Muscle of arm (tissue), 14 donors: ENCODE measurements at places on chromosomes 7 and 10.

- DNase-seq: no peak
Measured at GRCh38 chr7:110779339-110779738, 311.6 kb upstream of the LRRN3 start.

DNA sequence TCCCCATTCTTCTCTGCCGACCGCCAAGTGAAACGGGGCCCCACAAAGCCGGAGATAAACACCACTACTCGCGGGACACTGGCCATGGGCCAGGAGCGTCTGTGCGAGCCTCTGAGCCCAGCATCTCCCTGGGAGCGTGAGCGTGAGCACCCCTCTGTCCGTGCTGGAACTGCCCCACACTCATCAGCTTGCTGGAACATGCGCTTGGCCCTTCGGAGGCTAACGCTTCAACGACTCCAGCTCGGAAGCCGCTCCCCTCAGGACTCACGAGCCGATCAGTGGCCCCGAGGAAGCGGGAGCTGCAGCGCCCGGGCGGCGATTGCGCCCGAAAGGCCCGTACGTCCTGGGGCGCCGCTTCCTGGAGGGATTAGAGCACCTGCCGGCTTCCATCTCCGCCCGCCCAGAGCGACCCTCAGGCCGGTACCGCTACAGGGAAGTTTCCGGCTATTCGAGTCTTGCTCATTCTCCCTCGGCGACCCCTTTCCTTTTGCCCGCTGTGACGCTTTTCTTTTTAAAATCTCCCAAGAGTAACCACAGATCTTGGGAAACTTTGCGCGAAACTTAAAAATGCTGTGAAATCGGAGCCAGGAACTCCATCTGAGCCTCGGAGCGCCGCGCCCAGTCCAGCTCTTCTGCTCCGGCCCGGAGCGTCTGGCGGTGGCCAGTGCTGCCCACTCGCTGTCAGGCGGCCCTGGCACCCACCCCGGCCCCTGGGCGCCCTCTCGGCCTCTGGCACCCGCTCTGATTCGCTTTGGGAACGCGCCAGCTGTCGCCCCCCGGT is 1.0 kb downstream of the TLL2 start:
- DNase-seq: peak; percentile 15

GRCh38 chr10:88474884-88475844 is 108.0 kb downstream of the RNLS start:
- DNase-seq: no peak

DNA sequence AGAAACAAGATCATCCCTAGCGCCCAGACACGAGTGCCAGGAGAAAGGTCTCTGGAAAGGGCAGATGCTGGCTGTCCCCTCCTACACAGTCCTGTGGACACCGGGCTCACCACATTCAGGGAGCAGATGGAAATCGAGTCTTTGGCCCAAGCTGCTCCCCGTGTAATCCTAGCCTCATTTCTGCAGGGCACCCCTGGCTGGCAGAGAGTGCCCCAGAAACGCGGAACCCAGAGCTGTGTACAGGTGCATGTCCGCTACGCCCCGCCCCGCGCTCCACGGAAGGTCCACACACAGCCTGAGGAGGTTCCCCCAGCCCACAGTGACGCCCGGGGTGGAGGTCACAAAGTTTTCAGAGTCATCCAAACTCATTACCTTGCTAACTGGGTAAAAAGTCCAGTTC is 202.8 kb downstream of the MAD1L1 start:
- DNase-seq: no peak

DNA sequence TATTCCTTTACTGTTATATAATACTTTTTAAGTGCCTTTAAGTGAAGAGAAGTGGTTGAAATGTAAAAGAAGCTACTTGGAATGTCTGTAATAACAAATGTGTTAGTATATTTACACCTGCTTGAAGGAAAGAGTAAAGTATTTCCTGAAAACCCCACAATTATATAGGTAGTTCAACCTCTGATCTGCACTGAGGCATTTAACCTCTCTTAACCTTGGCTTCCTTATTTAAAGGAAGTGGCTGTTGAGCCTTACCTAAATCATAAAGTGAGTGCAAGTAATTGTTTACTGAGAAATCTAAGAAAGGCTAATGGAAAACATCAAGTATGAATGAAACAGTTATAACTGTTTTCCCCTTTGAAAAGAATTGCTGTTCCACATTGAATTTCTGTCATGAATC is 294.5 kb downstream of the ADK start:
- no peak for DNase-seq

- no peak for DNase-seq
Measured at GRCh38 chr10:129288999-129289584, 177.9 kb upstream of the MGMT start.

GRCh38 chr10:46329690-46330016 is 42.9 kb downstream of the ANTXRL start:
- DNase-seq: no peak

- DNase-seq: no peak
Measured at GRCh38 chr7:40874756-40875155, 740.0 kb downstream of the SUGCT start.

DNA sequence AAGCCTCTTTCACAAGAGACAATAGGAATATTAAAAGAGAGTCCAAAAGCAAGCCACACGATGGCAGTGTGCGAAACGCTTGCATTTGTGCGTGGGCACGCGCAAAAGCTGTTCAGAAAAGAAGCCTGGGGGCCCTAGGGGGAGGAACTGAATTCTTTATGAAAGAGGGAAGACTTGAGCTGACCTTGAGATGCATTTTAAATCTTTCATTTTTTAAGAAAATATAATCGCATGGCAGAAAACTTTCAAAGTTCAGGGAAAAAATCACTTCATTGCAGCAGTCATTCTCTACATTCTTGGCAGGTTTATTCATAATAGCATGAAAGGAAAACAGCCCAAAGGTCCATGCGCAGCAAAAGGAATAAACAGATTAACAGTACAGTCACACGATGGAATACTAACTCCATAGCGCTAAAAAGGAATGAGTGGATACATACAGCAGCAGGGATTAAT is 206.5 kb upstream of the PRKCQ start:
- peak; percentile 81 for DNase-seq

- no peak for DNase-seq
Measured at GRCh38 chr10:69951658-69952057, 101.0 kb upstream of the MACROH2A2 start.

- DNase-seq: no peak
Measured at GRCh38 chr7:24754906-24755506, 2.3 kb downstream of the GSDME start.

GRCh38 chr7:110762546-110763225 is 328.2 kb upstream of the LRRN3 start:
- DNase-seq: peak; percentile 46

DNA sequence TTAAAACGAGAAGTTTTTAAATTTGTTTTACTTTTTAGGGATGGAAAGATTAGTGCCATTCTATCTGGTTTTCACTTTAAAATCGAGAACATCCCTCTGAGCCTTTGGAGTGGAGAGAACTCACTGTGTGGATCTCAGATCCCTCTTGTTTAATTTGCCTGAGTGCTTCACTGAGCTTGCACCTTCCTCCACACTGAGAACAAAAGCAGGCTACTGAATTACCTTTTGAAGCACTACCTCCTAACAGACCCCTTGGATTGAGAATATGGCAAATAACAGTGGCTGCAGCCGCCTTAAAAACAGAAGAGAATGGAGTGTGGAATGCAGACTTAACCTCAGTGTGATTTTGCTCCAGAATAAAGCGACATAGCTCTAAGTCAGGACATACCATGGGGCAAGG is 204.7 kb downstream of the CNTNAP2 start:
- DNase-seq: no peak

DNA sequence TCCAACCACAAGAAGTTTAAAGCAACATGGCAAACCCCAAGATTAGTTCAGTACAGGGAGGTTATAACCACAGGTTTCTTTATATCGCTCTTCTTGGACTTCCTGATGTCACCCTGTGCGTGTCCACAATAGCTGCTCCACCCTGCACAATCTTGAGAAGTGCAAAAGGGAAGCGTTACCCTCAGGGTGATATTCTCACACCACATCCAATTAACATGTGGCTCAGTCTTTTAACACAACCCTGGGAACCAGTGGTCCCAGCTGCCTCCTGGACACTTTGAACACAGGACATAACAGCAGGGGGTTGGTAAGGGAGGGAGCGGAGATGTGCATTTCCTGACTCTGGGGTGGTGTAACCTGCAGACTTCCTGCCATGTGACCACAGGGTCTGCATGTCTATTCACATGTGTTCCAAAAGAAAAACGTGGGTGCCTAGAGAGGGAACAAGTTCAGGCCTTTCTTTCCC is 64.6 kb downstream of the GSAP start:
- DNase-seq: no peak

- no peak for DNase-seq
Measured at GRCh38 chr7:17586711-17587110, 288.3 kb downstream of the AHR start.

DNA sequence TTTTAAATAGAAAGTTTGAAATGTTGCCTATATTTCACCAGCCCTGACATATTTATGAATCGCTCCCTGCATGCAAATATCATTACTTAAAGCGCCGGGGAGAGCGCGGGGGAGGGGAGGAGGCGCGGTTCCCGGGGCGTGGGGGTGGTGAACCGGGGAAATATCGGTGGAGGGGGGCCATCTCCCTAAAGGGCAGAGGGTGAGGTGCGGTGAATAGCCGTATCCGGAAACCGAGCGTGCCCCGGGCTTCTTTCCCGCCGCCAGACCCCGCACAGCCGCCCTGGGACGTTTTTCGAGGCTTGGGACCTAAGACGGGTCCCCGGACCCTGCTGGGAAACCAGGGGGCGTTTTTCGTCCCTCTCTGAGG is 6.9 kb upstream of the ZNF503 start:
- no peak for DNase-seq

DNA sequence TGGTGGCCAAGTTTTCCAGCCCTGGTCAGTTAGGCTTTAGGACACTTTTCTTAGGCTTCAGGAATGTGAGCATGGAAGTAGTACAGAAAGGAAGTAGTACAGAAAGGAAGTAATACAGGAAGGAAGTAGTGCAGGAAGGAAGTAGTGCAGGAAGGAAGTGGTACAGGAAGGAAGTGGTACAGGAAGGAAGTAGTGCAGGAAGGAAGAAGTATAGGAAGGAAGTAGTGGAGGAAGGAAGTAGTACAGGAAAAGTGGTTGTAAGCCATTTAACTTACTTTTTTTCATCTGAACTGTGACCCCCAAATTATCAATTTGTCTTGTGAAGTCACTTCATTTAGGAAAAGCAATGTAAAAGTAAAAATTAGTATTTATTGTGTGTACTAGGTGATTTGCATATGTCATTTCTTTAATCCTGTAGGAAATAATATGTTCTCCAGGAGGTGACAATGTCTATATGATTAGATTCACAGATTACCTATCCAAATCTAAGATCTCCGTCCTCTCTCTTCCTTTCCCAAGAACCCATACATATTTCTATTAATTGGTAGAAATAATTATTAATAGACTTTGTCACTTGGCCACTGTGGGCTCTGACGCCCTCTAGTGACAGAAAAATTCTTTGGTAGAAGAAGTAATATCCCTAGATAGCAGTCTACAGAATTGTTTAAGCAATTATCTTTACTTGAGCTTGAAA is 3.9 kb upstream of the FAS start:
- no peak for DNase-seq

DNA sequence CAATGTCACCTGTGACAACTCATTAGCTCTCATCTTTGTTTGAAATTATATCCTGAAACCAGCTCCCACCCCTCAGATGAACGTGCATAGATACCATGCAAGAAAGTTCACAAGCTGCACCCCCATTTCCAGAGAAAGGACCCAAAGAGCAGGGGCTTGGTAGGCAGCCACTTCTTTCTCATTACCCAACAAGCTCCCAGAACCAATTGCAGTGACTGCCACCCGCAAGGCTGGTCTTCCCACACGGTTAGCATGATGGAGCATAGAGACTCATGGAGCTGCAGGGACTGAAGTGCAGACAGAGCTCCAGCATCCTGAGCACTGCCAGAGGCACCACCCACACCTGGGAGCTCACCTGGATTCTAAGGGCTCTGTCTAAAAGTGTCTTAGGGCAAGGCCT is 28.5 kb downstream of the FRMPD2 start:
- DNase-seq: no peak

DNA sequence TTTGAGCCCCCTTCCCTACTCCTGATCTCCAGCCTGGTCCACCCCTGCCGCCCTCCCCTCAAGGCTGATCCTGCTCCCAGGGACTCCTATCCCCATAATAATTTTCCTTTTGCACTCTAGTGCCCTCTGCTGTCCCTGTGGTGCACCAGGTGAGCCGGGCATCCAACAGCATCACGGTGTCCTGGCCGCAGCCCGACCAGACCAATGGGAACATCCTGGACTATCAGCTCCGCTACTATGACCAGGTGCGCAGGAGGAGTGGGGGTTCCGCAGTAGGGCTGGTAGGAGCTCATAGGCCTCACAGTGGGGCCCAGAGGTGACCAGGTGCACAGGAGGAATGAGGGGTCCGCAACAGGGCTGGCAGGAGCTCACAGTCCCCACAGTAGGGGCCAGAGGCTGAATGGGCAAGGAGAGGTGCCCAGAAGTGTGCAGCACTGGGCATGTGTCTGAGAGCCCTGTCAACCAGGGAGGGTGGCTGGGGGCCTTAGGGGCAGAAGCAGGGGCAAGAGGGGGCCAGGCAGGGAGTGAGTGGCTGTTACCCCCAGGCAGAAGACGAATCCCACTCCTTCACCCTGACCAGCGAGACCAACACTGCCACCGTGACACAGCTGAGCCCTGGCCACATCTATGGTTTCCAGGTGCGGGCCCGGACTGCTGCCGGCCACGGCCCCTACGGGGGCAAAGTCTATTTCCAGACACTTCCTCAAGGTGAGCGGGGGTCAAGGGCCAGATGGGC is 11.7 kb downstream of the EPHB6 start:
- DNase-seq: no peak

DNA sequence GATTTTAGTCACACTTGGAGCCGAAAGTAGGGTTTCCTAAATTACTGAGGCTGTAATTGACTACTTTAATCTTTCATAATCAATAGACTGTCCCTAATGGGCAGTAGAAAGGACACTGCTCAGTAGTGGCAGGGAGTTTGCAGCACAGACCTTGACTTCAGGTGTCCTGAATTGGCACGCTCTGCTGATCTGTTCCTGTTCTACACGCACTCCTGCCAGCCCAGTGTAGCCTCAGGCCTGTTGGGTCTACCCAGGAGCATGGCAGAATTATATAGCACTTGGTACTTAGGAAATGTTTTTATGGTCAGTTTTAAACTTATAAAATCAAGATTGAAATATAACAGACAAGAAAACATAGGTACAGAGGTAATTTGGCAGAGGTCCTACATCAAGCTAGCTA is 9.0 kb downstream of the EIF4H start:
- DNase-seq: no peak

- peak; percentile 65 for DNase-seq
Measured at GRCh38 chr7:94183289-94183749, 179.2 kb upstream of the BET1 start.

- no peak for DNase-seq
Measured at GRCh38 chr10:103814105-103814504, 41.3 kb downstream of the SH3PXD2A start.

GRCh38 chr10:79418886-79419595 is 26.4 kb downstream of the ZCCHC24 start:
- DNase-seq: no peak
